ENCODE measurements at places on chromosomes 7 and 10.

- no peak for DNase-seq
Measured at GRCh38 chr10:102410429-102411073, 8.0 kb downstream of the PSD start.

- DNase-seq, result no peak
Measured at GRCh38 chr10:12594448-12594944, 245.1 kb downstream of the CAMK1D start.

DNA sequence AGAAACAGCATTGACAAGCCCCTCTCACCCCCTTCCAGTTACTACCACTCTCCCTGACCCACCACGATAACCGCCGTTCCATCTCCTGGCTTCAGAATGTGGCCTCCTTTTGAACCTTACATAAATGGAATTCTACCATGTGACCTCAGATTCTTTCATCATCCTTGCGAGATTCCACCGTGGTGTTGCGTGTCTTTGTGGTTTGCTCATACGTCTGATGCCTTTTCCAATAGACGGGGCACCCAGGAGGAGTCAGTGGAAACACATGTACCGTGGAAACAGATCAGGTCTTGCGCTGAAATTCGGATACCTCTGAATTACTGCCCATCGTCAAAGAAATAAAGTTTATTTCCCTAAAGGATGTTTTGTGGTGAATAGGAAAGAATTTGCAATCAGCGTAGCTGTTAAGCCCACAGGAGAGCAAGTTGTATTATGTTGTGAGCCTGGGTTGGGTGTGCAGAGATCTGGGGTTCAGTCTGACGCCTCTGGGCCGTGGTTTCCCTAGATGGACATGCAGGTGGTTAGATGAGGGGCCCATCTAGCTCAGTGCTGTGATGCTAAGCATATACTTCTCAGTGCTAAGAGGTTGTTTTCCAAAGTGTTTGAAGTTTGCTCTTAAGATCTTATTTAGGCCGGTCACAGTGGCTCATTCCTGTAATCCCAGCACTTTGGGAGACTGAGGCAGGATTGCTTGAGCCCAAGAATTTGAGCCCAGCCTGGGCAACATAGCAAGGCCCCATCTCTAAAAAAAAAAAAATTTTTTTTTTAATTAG, 29.1 kb downstream of the GTF2IRD1 start:
- DNase-seq, result peak; percentile 94

GRCh38 chr10:45500304-45500703, 126.3 kb downstream of the ALOX5 start:
- DNase-seq, result no peak

DNA sequence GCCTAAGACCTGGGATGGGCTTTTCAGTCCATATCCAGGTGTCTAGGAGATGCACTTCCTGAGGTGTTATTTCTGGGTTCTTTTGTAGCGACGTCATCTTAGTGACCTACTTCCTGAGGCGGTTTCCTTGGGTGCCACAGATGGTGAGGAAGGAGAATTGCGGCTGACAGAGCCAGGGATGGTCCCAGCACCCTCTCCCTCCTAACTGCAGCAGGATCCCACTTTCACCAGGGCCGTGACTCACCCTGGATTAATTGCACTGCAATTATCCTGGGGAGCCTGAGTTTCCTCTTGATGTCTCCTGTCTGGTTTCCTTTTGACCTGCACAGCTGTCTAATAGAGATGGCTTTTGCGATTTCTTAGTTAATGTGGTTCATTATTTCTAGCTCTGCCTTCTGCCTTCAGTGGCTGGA, 271.7 kb downstream of the TCF7L2 start:
- DNase-seq, result no peak

GRCh38 chr10:131430716-131431412, 119.3 kb upstream of the TCERG1L start:
- no peak for DNase-seq

- DNase-seq, result no peak
Measured at GRCh38 chr7:30694218-30694745, 12.0 kb upstream of the CRHR2 start.

DNA sequence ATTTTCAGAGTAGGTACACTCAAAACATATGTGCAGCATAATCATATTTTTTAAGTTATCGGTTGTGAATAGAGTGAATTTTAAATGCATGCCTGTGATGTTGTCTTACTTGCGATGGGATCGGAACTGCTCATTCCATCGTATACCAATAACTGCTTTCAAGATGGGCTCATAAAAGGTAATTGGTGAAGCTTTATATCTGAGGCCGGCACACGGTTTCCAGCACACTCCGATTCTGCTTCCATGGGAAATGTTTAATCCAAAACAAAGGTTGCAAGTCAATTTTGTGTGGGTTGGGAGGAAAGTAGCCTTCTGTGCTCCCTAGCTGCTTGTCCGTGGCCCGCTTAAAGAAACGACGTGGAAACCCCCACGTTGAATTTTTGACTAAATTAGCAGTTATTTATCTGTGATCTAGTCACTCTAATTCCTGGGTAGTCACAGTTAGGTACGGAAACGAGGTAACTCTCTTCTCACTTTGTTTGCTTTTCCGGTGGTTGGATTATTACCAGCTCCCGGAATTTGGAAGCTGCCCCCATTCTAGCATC, 10.1 kb upstream of the CELF2 start:
- no peak for DNase-seq
